ENCODE measurements at places on chromosomes 2 and 18.

DNA sequence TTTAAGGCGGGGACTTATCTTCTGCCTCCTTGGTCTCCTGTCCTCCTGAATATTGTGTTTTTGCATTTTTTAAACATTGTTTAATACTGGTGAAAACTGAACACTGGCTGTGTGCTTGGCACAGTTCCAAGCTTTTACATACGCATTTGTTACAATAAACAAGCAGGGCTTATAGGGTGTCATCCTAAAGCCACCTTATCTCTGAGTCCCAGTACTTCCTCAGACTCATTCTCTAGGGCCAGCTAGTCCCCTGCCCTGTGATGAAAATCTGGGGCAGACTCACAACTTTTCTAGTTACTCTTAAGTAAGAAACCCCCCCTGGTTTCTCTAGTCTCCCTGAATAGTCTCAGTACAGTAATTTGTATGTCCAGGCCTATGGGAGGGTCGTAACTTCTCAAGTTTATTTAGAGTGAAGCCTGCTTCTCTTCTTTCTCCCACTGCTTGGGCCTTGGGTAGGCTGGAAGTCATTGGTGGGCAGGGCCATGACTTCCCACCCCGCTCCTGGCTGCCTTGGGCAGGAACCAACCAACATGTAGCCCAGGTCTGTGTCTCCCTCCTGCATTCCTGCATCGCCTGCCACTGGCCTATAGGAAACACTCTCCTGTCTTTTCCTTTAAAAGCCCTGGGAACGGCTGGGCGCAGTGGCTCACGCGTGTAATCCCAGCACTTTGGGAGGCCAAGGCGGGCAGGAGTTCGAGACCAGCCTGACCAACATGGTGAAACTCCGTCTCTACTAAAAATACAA lies 7.7 kb upstream of the KCNE4 start:
- no peak for DNase-seq

- DNase-seq, result no peak
These were observed 359.3 kb downstream of the IRS1 start for GRCh38 chr2:226440127-226440918.

- no peak for DNase-seq
These were observed 9.8 kb upstream of the NDUFV2 start for GRCh38 chr18:9092665-9093064.

DNA sequence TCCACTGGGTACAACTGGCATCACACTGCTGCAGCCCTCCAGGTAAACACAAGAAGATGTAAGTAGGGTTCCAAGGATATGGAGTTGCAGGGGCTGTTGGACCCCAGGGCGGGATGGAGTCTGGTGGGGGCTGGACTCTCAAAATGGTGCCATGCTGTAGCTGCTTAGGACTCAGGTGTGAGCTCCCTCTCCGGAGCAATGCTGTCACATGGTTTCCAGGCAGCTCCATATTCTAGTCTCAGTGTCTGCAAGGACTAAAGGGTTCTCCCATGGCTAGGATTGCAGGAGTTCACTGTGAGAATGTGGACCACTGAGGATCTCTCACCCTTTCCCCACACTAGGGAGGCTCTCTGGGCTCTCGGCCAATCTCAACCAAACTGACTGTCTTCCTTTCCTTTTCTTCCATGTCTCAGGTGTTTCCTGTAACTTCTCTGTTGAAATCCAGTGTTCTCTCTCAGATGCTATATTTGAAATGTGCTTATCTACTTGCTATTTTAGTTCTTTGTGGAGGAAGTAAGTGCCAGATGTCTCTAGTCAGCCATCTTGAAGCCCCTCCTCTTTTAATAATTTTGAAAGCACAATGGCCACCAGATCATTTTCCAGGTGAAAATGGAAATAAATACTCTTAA lies 57.6 kb downstream of the CCNT2 start:
- no peak for DNase-seq

- DNase-seq, result no peak
These were observed 58.2 kb upstream of the CD28 start for GRCh38 chr2:203648273-203648672.

DNA sequence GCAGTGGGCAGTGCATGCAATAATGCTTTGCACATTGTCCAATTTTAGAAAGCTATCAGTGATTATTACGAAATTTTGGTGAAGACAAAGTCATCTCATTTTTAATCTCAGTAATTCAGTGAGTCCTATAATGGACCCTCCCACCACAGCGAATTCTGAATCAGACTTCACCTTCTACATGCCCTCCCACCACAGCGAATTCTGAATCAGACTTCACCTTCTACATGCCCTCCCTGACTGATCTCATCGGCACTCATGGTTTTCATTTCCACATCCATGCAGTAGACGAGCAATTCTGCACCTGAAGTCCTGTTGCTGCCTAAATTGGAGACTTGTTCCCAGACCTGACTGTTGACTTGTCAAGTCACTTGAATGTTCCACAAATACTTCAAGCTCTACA lies 522.3 kb downstream of the EIPR1 start:
- DNase-seq, result no peak

DNA sequence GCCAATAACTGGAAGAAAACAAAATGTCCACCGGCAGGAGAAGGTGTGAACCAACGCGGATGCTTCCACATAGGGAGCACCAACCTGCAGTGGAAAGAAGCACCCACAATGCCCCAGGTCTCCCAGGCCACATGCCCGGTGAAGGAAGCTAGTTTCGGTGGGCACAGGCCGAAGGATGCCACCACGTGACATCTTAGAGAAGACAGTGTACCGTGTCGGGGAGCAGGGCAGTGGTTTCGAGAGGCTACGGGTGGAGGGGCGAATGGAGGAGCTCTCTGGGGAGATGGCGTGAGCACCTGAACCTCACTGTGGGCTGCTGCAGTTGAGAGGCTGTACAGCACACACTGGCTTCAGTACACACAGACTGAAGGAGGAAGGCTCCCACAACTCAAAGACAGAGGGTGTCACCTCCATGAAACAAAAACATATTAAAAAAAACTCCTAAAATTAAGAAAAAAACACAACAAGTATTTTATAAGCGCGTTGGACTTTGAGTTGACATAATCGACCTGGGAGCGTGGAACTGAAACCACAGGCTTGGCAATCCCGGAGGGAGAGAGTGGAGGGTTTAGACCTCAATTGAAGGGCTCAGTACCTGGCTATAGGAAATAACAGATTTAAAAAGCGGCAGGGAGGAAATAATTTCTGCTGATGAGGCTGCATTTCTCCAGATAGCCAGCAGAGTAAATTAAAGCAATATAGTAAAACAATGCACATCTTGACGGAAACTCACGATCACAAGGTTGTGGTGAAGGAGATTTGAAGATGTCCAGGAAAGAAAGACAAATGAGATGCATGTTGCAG lies 160.1 kb downstream of the RTP5 start:
- DNase-seq, result no peak

DNA sequence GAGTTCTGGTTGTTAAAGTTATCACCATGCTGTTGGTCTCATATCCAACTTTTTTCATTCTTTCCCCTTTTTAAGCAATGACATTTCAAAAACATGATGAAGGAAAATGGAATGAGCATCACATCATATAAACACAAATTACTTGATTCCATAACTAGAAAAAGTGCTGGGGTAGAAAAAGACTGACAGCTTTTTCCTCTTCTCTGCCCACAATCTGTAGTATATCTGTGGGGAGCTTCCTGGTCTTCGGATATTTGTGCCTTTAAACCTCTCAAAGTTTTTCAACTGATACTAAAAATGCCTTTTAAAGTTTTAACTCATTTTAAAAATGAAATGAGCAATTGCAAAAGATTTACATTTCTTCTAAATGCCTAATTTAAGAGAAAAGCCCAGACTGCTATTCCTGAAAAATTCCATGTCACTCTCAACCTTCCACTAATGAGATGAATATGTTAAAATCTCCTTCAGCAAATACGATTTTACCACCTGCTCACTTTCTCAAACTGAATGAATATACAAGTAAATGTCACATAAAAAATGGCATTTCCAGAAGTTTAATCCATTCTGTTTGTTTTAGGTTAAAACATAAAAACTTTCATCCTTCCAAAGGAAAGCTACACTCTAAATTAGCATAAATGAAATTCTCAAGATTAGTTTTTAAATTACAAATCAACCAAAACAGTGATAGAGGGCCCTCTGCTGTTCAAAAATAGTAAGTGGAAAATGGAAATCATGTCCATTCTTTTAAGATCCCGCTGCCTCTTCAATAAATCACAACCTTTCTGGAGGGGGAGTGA lies 2.1 kb downstream of the DNAH7 start:
- DNase-seq, result peak; percentile 64

- no peak for DNase-seq
These were observed 45.2 kb downstream of the SLC30A6 start for GRCh38 chr2:32210767-32211408.

GRCh38 chr2:131431336-131431735 lies 44.6 kb upstream of the TUBA3D start:
- DNase-seq, result no peak

GRCh38 chr2:161124201-161124600 lies 36.0 kb upstream of the TANK start:
- DNase-seq, result peak; percentile 39

- DNase-seq, result no peak
These were observed 535.5 kb downstream of the XIRP2 start for GRCh38 chr2:167423731-167424130.

GRCh38 chr2:105790461-105791149 lies 45.9 kb downstream of the NCK2 start:
- DNase-seq, result no peak

- DNase-seq, result no peak
These were observed 76.4 kb downstream of the VPS54 start for GRCh38 chr2:63942788-63943187.

- DNase-seq, result no peak
These were observed 54.6 kb downstream of the ZFP36L2 start for GRCh38 chr2:43171789-43172188.

DNA sequence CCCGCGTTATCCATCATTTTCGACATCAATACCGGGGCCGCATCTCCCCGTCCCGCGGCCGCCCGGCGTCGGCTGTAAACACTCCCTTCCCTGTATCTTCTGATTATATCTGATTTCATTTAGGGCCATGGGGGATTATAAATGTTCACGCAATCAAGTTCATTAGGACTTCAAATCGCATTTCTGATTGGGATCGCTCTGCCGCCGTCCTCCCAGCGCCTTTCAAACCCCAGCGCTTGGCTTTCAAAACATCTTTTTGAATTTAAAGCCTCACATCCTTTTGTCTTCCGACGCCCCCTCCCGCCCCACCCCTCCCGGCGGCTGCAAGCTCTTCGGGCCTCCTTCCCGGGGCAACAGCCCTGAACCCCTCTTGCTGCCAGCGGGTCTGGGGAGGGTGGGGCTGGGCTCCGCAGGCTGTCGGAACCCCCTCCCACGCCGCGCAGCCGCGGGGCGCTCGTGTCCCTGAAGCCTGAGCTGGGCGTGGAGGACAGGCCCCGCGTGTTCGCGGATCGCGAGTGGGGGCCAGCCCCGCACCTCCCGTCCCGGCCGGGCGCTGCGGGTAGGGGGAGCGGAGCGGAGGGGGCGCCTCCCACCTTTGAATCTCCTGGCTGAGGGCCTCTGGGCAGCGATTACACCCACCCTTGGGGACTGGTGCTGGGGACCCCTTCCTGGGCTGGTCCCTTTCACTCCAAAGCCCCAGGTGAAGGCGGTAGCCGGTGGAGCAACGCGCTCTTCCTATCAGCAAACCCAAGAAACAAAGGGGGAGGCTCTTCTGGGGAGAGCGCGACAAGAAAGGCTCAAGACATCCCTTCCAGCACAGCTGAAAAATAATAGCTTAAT lies 11.3 kb upstream of the GBX2 start:
- no peak for DNase-seq

GRCh38 chr2:58709274-58709673 lies 468.1 kb upstream of the FANCL start:
- DNase-seq, result no peak

GRCh38 chr18:54555286-54555685 lies 35.8 kb upstream of the DYNAP start:
- no peak for DNase-seq

DNA sequence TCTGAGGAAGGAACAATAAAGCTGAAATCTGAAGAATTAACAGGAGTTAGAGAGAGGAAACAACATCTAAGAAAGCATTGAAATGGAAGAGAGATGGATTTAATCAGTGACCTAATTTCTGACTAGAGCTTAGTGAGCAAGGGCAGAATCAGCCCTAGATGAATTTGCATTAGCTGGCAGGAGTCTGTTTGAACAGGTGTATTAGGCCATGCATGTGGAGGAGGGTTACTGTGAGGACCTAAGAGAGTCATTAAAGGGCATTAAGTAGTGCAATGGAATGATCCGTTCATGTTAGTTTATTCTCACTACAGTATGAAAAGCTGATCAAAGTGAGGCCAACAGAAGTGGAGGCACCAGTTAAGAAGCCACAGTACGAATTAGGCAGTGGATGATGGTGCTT lies 285.3 kb downstream of the GRB14 start:
- no peak for DNase-seq

DNA sequence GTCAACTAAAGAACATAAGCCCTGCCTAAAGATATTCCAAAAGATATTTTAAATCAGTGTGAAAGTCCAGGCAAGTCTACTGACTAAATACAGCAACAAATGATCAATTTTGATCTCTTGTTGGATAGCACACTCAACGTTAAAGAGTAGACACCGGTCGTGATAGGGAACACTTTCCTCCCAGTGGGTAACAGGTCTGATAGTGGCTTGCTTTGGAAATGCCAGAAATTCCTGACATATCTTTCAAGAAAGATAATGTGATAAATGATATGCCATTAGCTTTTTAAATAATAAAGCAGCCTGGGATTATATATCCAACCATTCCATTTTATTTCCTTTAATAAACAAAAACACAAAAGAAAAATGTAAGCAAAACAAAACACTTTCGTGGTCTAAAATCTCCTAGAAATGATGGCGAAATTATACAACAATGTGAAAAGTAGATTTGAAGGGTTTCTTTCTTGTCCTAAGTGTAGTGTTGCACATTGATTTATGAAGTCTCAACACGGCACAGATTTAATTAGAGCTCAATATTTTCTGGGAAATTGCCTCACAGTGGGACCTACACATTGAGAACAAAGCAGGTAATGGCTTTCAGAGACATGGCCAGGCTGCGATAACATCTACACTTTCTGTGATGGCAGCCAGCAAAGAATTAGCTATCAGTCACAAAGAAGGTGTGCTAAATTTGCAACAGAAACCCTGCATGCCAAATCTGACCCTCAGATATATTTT lies 158.6 kb downstream of the PPP1R1C start:
- DNase-seq, result no peak

GRCh38 chr2:12734914-12735654 lies 18.3 kb downstream of the TRIB2 start:
- no peak for DNase-seq

Measured in B cell (primary cell).